Osteoblast (primary cell): ENCODE measurements at places on chromosomes 11 and 22.

DNA sequence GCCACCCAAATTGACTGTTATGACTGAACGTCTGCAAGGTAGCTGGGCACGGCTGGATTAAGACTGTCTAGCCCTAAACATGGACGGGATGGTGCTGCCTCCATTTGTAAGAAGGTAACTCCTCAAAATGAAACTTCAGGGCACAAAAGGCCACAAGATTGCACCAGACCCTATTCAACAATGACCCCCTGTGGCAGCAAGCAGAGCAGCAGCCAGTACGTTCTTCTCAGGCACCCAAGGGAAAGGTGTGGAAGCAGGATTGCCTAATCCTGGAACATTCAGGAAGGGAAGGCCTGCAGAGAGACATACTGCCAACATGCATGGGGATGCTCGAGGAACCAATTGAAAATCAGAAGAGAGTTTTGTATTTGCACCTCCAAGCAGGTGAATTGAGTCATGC is 4.5 kb upstream of the TBX10 start:
- no peaks in the 10 kb centered on the region for H3K27me3 ChIP-seq
- DNase-seq, result peak; percentile 69
- H3K4me1 ChIP-seq, result no peaks in the 10 kb centered on the region

DNA sequence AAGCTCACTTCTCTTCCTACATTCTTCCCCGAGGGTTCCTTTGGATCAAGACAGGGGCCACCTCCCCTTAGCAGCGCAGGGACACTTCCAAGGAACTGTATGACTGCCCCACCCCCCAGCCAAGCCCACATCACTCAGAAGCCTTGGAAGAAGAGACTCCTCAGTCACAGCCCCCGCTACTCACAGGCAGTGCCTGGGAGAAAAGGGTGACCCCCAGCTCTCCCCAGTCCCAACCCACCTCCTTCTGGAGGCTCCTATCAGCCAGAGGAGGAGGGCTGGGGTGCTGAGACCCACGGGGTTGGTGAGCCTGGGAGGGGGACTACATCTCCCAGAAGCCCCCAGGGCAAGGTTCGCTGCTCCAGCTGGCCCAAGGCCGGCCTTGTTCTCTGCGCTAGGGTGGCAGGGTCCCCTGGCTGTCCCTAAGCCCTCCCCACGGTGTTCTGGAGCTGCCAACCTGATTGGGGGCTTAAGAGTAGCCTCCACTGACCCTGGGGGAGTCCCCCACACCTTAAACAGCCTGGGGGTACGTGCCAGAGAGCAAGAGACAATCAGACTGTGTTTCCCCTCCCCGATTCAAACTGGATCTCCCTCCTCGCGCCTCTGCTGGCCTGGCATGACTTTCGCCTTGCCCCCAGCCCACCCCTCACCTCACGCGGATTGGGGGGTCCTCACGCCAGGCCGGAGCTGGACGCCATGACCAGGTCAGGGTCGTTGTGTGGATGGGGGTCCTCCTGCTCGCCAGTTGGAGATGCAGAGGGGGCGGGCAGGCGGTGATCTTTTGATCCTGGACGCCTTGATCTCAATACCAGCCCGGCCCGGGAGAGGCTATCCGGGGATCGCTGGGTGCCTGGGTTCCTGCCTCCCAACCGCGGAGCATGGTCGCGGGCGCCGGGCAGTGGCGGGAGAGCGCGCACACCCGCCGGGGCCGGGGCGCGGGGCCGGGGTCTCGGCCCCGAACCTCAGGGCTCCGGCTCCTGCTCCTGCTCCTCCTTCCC is 838 bp downstream of the BCL9L start:
- peak; percentile 97 for DNase-seq
- H3K36me3 ChIP-seq, result no peaks in the 10 kb centered on the region
- H3K4me1 ChIP-seq, result peaks cover 59% of the 10 kb centered on the region
- H3K4me3 ChIP-seq, result peak overlapping the region; percentile 99

- H3K4me1 ChIP-seq, result peaks cover 14% of the 10 kb centered on the region
- no peaks in the 10 kb centered on the region for H3K36me3 ChIP-seq
- peak; percentile 65 for DNase-seq
- no peak overlapping the region for H3K4me3 ChIP-seq
- H3K27ac ChIP-seq, result peak overlapping the region; percentile 49
- no peaks in the 10 kb centered on the region for H3K27me3 ChIP-seq
Observed at GRCh38 chr11:110174645-110175310, 81.6 kb downstream of the ZC3H12C start.

DNA sequence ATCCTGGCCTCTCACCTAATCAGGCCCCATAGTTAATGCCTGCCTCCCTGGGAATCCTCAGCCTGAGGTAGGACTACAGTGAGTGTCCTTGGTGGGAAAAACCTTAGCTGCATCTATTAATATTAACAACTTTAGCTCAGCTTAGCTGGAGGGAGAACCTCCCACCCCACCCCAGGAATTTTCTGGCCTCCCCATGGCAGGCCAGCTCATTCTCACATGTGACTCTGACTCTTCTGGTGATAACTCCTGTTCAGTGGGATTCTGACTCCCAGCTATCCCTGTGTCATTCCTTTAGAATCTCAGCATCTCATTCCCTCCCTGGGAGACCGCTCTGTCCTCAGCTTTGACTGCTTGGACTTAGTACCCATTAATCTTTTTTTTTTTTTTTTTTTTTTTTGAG is 14.5 kb downstream of the ART5 start:
- no peak overlapping the region for H3K27ac ChIP-seq
- H3K36me3 ChIP-seq, result no peaks in the 10 kb centered on the region
- H3K27me3 ChIP-seq, result no peaks in the 10 kb centered on the region
- H3K4me3 ChIP-seq, result no peak overlapping the region
- no peaks in the 10 kb centered on the region for H3K4me1 ChIP-seq

- H3K27ac ChIP-seq, result peak overlapping the region; percentile 98
- H3K36me3 ChIP-seq, result peaks cover 5% of the 10 kb centered on the region
- peak; percentile 97 for DNase-seq
- peak overlapping the region; percentile 41 for H3K4me3 ChIP-seq
- H3K4me1 ChIP-seq, result peaks cover 73% of the 10 kb centered on the region
Observed at GRCh38 chr22:36467946-36468345, 13.5 kb downstream of the TXN2 start.

DNA sequence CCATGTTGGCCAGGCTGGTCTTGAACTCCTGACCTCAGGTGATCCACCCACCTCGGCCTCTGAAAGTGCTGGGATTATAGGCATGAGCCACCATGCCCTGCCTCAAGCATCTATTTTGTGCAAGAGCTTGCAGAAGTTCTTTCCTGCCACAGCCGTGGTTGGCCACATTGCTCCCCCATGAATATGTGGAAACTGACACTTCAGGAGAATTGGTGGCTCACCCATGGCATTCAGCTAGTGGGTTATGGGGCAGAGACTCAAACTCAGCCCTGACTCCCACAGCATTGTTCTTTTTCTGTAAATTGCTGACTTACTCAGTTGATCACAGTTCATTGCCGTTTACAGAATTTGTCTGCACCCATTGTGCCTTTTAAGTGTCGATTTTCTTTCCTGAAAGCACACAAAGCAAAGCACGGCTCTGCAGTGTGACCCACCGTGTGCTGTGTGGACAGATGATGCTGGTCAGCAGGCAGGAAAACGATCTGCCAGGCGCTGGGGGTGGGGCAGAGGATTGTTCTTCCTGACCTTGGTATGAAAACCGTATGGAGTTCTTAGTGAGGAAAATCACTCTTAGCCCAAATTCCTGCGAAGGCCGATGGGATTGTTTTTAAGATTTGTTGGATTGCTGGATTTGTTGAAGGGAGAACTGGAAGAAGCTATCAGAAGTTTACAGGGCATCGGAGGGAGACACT is 115.6 kb downstream of the PTPRJ start:
- no peak for DNase-seq
- no peak overlapping the region for H3K27ac ChIP-seq
- H3K27me3 ChIP-seq, result no peaks in the 10 kb centered on the region
